Metanephros (tissue), 2 donors: ENCODE measurements at places on chromosomes 3 and 15. TPM values are rescaled to one million over a fixed set of nuclear protein-coding genes. Genes with fewer than 3 reads are reported as not detected.

GTF2E1 gene
- total RNA-seq = 10.4 TPM

CNTN4 gene
- total RNA-seq = 34.7 TPM

BSN gene
- 1.5 TPM for total RNA-seq

CPN2 gene
- total RNA-seq = 0.12 TPM

CLSTN2 gene
- 6.8 TPM for total RNA-seq

ATP10A gene
- 5.1 TPM for total RNA-seq

GOLGA6L4 gene
- 3.0 TPM for total RNA-seq

TPRG1 gene
- total RNA-seq = 3.9 TPM

ZBTB38 gene
- total RNA-seq = 78.5 TPM

THBS1 gene
- 309 TPM for total RNA-seq

CLDN11 gene
- total RNA-seq = 267 TPM

FBN1 gene
- total RNA-seq = 189 TPM

PTPRG gene
- total RNA-seq = 135 TPM

TMC3 gene
- total RNA-seq = not detected

CACNA1D gene
- total RNA-seq = 47.9 TPM

CLRN1 gene
- total RNA-seq = not detected

ARNT2 gene
- 42.5 TPM for total RNA-seq

FSIP1 gene
- 1.2 TPM for total RNA-seq

USP19 gene
- 75.8 TPM for total RNA-seq

CGNL1 gene
- total RNA-seq = 40.1 TPM

CNTN6 gene
- 4.6 TPM for total RNA-seq

ITIH1 gene
- total RNA-seq = 0.41 TPM

P2RY12 gene
- total RNA-seq = 2.5 TPM

GATM gene
- 269 TPM for total RNA-seq

SCN11A gene
- total RNA-seq = 1.5 TPM

ITIH3 gene
- 8.6 TPM for total RNA-seq

PRR23C gene
- total RNA-seq = not detected

TGM4 gene
- total RNA-seq = not detected

ADGRG7 gene
- total RNA-seq = not detected

SKOR1 gene
- total RNA-seq = 0.29 TPM

PP2D1 gene
- total RNA-seq = not detected

ZNF660 gene
- total RNA-seq = 8.2 TPM

COL8A1 gene
- 13.0 TPM for total RNA-seq

MITF gene
- 39.5 TPM for total RNA-seq

SLC38A3 gene
- total RNA-seq = 2.9 TPM

PRR20G gene
- total RNA-seq = not detected

CASR gene
- total RNA-seq = 24.4 TPM

LTK gene
- 1.7 TPM for total RNA-seq

VIPR1 gene
- 3.4 TPM for total RNA-seq

FANCD2OS gene
- not detected for total RNA-seq

HCLS1 gene
- 10.6 TPM for total RNA-seq

MCF2L2 gene
- total RNA-seq = 0.53 TPM

GOLGA8J gene
- total RNA-seq = 0.12 TPM

CNTN3 gene
- total RNA-seq = 8.1 TPM

P2RY13 gene
- 1.2 TPM for total RNA-seq

TMEM45A gene
- total RNA-seq = 15.5 TPM

WDR93 gene
- total RNA-seq = 1.6 TPM

ZNF80 gene
- 0.06 TPM for total RNA-seq

CAND2 gene
- 19.4 TPM for total RNA-seq

ATG7 gene
- 46.2 TPM for total RNA-seq

CDHR4 gene
- total RNA-seq = 0.35 TPM

DOCK3 gene
- 0.88 TPM for total RNA-seq

AMIGO3 gene
- 0.41 TPM for total RNA-seq

BCL2A1 gene
- total RNA-seq = 8.2 TPM

CRBN gene
- total RNA-seq = 87.5 TPM

TGM5 gene
- total RNA-seq = not detected

ASB14 gene
- total RNA-seq = 0.12 TPM
